ENCODE measurements at places on chromosomes 7 and 10.

DNA sequence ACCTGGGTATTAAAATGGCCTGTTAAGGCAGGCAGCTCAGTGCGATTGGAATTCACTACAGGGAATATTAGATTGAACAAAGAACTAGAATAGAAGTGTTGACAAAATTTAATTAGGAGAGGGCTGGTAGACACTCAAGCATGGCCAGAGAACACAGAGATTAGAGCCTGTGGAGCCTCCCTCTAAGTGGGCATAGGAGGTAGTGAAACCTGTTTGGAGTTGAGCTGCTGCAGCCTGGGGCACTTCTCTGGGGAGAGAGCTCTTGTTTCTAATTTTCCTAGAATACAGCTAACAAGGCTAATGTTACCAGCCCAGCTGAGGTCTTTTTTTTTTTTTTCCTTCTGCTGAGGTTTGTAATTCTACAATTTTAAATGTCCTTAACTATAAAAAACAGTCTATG, 46.4 kb downstream of the TMEM168 start:
- DNase-seq = no peak

GRCh38 chr7:140506788-140507464, 27.6 kb upstream of the MKRN1 start:
- DNase-seq = peak; percentile 87

- no peak for DNase-seq
These were observed 56.3 kb downstream of the NUDCD3 start for GRCh38 chr7:44434201-44434600.

DNA sequence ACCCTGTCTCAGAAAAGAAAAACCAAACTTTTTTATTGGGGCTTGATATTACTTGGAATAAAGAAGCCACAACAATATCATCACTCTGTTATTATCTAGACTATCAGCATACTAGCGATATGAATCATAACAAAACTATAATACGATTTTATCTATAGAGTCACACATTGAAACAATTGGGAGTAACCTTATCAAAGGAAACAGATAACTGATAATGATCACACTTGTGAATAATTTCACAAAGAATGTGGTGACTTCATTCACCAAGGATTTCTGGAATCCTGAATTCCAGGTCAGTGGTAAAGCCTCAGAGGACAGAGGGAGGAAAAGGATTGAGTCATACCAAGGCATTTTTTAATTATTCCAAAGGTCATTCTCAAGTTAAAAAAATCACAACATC, 32.1 kb upstream of the NMT2 start:
- DNase-seq = no peak

DNA sequence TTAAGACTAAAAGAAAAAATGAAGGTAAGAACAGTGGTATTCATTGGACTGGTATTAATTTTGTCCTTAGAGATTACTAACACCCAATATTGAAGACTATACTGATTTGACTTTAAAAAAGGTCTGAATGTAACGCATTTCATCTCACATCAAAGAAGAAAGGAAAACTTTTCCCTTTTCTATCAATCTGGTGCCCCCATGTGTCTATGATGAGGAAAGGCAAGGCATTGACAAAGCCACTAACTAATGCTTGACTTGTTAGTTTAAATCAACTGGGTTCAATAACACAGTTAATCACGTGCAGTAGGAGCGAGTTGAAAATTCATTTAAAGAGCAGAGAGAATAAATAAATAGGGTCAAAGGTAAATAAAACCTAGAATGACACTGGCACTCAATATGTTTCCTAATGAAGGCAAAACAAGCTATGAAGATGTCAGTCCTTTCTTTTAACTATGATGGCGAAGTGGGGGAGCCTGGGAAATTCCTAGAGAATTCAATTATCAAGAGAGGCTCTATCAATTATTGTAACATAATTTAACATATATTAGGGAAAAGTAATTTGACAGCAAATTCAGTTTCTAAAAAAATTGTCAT, 180.9 kb downstream of the ANK3 start:
- no peak for DNase-seq

DNA sequence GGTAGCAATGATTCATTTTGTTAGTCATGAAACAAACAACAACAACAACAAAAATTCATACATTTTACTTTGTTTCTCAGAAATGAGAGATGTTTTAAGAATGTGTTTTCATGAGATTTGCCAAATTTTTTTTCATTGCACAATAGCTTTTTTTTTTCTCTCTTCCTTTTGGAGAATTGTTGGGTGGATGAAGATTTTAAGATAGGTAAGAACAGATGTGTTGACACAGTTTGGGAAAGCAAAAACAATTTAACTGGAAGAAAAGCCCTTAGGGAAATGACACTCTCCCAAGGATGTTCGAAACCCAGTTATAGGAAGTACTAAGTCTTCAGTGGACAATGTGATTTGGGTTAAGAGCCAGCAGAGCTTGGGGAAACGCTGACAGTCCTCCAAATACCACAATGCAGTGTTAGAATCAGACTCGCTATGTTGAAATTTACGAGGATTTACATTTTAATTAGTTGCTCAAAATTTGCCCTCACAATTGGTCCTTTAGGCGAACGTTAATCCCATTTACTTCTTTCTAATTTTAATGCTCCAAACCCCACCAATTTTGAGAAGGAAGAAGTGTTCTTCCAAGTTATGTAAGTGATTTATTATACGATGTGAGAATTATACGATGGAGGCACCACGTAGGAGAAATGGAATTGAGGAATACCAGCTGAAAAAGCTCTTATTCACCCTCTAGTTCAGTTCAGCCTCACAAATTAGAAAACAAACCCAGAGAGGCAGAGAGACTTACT, 61.2 kb downstream of the HHEX start:
- no peak for DNase-seq

- no peak for DNase-seq
These were observed 63.8 kb upstream of the NPS start for GRCh38 chr10:127485153-127485857.

GRCh38 chr7:43137811-43138210, 25.4 kb downstream of the HECW1 start:
- no peak for DNase-seq

GRCh38 chr10:32346551-32347362, at the start of gene EPC1:
Gene EPC1, minus strand, starts transcription at chr10:32347158. Its CDS starts 243 bp downstream, at chr10:32346915.
- DNase-seq = no peak

DNA sequence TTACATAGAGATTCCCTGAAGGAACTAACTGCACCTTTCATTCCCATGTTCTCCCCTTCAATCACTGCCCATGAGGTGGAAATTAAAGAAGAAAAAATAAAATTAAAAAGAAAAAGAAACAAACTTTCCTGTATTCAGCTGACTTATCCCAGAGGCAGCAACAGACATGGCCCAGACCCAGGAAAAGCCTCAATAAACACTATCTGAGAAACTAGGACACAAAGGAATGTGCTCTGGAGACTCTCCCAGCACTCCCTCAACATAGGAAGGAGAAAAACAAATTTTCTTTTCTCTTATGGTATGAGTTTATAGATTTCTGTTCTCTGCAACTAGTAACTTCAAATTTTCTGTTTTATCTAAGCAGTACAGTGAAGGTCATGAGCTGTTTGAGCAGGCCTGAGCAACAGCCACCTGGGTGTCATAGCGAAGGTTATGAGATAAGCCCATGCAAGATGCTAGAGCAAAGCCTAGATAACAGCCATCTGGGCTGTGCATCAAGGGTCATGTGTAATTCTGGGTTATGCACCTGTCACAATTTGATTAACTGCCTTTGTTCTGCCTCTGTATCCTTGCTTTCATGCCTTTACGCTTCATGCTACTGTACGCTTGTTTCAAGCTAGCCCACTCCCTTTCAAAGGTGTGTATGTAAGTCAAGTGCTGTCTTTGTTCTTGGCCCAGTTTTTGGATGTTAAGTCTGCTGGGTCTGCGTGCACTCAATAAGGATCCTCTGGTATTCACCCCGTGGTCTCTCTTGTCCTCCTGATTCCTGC, 11.0 kb upstream of the OR6B1 start:
- DNase-seq = no peak

DNA sequence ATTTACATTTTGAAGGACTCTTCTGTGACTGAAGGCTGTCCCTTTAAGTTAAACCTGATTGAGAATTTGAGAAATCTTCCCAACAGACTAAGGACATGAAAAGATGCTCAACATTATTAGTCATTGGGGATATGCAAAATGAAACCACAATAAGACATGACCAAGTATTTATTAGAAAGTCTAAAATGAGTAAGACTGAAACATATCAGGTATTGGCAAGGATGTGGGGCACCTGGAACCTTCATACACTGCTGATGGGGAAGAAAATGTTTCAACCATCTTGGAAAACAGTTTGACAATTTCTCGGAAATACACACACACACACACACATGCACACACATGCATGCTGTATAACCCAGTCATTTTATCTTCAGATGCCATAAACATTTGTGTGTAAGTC, 132.1 kb upstream of the CDK6 start:
- no peak for DNase-seq

DNA sequence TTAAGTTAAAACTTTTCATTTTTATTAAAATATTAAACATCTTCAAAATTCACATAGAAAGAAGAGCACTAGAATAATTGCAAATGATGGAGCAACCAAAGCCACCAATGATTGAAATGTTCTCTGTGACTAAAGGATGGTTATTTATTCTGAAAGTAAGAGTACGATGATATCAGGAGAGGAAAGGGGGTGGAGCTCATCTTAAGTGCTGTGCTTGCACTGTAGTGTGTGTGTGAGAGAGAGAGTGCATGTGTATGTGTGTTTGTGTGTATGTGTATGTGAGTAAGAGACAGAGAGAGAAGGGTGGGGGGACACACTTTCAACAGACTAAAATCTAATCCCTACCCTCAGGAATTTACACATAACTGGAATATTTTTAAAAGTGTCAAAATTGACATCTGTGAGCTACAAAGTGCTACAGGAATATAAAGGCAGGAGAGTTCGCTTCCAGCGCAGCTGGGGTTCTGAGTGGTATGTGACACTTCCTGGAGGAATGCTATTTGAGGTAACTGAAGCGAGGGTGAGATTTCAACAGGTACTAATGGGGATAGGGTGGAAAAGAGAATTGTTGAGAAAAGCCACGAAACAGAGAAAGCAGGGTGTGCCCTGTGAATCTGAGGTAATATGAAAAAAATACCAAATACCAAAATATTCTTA, 57.2 kb upstream of the SMNDC1 start:
- DNase-seq = no peak

Data from NCI-H2081 treated with DMSO at 0.1 percent for 48 hours (cell line).